ENCODE measurements at places on chromosomes 3 and 15.

DNA sequence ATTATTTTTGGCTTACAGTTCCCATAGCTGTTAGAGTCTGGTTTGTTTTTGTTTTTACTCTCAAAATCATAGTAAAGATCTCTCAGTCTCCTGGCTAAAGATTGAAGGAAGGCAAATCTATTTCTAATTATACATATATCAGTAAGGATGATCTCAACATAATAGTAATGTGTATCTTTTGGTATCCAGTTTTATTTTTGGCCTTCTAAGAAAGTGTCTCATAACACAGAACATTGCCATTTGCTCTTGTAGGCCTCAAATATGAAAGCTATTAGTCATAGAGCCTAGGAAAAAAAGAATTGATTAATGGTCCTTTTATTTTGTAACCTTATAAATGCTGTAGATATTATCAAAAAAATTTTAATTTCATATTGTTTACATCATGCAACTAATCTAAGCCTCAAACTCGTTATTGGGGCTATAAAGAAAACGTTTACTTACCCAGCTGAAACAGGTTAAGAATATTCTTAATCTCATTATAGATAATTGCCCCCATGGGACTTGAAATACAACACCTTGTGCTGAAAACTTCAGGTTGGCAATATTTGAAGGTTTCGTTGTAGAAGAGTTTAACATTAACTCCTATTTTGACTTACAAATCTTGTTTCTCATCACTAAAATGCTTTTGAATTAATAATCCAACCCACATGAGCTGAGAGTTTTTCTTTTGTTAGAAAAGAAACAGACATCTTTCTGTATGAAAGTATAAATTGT lies 16.7 kb downstream of the FBXO45 start:
- no peak for DNase-seq

GRCh38 chr3:187909866-187910265 lies 164.6 kb upstream of the BCL6 start:
- DNase-seq, result no peak

DNA sequence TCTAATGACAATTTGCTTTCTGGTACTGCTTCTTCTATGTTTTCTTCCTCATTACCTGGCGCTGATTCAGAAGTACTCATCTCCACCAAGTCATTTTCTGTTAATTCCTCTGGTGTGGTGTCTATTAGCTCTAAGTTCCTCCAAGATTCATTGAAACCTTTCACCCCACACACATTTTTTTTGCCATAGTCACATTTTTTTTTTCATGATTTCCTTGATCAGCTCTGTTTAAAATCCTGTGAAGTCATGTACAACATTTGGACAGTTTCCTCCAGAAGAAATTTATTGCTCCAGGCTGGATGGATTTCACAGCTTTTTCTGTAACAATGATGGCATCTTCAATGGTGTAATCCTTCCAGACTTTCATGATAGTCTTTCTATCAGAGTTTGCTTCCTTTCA lies 243.2 kb upstream of the VEPH1 start:
- DNase-seq, result no peak

GRCh38 chr3:43400167-43400566 lies 113.8 kb downstream of the SNRK start:
- DNase-seq, result no peak

DNA sequence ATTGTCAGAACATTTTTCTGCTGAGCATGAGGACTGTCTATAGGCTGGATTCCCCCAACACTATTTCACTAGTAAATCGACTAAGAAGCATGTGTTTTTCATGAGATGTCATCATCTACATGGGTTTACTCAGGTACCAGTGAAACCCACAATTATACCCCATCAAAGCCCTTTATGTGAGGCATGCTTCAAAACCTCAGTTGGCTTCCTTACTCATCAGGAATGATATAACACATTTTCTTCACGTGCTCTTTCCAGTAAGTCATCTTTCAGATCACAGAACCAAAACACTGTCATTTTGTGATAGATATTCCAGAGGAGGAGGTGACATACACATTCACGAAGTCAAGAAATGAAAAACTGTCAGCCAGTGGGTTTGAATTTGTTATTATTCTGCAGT lies 116.5 kb downstream of the ANO10 start:
- no peak for DNase-seq

- DNase-seq, result no peak
Measured at GRCh38 chr15:80825361-80826030, 46.3 kb downstream of the CEMIP start.

- no peak for DNase-seq
Measured at GRCh38 chr3:131328721-131329120, 52.9 kb upstream of the NUDT16 start.

DNA sequence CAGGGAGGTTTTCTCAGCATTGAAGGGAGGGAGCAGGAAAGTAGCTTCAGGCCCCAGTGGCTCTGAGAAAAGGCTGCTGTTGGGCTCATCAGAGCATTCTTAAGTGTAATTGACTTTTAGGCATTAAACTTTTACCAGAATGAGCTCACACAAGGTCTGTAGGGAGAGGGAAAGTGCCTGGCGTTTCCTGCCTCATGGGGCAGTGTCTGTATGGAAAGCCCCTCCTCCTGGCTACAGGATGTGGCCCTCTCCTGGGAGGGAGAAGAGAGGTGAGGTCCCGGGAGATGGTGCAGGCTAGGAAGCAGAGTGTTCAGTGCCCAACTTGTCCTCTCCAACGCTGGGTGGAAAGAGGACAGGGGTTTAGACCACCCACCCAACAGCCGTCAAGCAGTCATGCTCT lies 21.3 kb upstream of the SCN10A start:
- no peak for DNase-seq

DNA sequence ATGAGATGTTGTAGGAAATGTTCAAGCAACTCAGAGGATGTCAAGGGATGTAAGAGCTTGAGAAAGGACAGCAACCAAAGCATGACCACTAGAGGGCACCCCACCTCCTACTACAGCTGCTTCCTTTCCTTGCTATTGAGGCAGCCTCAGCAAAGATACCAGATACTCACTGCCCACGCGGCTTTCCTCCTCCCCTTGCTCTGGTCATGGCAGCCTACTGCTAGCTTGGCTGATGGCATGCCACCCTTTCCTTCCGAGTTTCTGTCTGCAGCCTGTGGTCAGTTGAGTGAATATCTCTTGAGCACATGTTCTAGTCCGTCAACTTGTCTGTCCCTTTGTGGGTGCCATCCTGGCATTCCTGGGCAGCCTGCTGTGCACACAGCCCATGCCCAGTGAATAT lies 4.4 kb upstream of the CXCR6 start:
- peak; percentile 62 for DNase-seq

- no peak for DNase-seq
Measured at GRCh38 chr3:60743631-60744164, 507.6 kb downstream of the FHIT start.

GRCh38 chr3:103170651-103171050 lies 735.8 kb downstream of the ZPLD1 start:
- no peak for DNase-seq

- no peak for DNase-seq
Measured at GRCh38 chr15:66092053-66093016, 161.2 kb downstream of the MEGF11 start.

- no peak for DNase-seq
Measured at GRCh38 chr3:9441501-9442221, 44.2 kb downstream of the SETD5 start.

DNA sequence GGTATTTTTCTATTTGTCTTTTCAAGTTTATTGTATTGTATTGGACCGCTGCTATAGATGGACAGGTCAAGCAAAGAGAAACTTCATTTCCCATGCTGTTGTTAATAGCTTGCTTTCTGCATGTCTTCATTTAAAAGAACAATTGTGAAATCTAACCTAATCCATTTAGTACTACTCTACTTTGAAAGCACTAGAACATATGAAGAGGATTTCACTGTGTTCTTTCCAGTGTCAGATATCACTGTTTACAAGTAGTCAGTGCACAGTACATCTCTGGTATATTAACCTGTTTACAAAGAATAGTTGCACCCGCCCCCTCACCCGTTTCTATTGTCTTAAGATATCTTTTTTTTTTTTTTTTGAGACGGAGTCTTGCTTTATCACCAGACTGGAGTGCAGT lies 21.8 kb upstream of the EDEM1 start:
- no peak for DNase-seq

GRCh38 chr15:65310431-65311137 lies 6.1 kb downstream of the RNU5B-1 start:
- no peak for DNase-seq

GRCh38 chr15:60674704-60675395 lies 195.9 kb upstream of the ICE2 start:
- no peak for DNase-seq

DNA sequence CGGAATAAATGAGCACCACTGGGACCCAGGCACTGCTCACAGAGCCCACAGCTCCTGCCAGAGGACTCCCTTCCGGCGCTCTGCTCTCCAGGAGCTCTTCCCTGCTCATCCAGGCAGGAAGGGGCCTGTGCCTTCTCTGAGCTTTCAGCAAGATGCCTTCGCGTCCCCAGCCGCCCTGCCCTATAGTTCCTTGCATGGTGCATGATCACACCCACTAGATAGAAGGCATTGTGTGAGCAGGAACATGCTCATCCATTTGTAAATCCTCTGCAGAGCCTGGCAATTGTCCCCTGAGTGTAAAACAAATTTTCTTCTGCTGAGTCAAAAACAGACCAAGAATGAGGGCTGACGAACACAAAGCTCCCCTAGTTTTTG lies 181.6 kb downstream of the MEGF11 start:
- no peak for DNase-seq

- no peak for DNase-seq
Measured at GRCh38 chr15:60375306-60375705, 22.5 kb downstream of the ANXA2 start.

DNA sequence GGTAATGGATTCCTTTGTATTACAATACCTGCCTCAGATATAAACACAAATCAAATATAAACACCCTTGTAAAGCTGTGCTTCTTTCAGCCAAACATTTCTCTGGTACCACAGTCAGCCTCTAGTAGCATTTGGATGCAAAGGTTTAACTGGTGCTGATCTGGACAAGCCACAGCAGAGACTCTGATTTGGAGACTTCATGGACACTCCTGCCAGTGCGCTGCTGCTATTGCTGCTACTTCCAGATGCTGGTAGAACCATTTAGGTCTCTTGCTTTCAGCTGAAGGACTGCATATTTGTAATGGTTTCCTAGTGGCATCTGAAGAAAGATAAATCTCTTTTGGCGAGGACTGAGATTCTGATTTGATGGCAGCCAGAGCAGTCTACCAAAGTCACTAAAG lies 36.9 kb downstream of the NCK1 start:
- DNase-seq, result no peak

GRCh38 chr3:85785766-85786165 lies 827.0 kb downstream of the CADM2 start:
- no peak for DNase-seq

- no peak for DNase-seq
Measured at GRCh38 chr15:96338766-96339618, 8.5 kb downstream of the NR2F2 start.

- DNase-seq, result no peak
Measured at GRCh38 chr3:119530456-119530855, 29.0 kb downstream of the CD80 start.

- DNase-seq, result no peak
Measured at GRCh38 chr15:29057856-29058255, 172.1 kb downstream of the APBA2 start.

GRCh38 chr3:149955449-149955848 lies 15.2 kb downstream of the PFN2 start:
- no peak for DNase-seq

- no peak for DNase-seq
Measured at GRCh38 chr3:108088697-108089096, 2.1 kb downstream of the CD47 start.

- DNase-seq, result no peak
Measured at GRCh38 chr15:70704731-70705130, 58.6 kb downstream of the UACA start.

GRCh38 chr3:105436687-105437086 lies 70.0 kb downstream of the ALCAM start:
- no peak for DNase-seq

DNA sequence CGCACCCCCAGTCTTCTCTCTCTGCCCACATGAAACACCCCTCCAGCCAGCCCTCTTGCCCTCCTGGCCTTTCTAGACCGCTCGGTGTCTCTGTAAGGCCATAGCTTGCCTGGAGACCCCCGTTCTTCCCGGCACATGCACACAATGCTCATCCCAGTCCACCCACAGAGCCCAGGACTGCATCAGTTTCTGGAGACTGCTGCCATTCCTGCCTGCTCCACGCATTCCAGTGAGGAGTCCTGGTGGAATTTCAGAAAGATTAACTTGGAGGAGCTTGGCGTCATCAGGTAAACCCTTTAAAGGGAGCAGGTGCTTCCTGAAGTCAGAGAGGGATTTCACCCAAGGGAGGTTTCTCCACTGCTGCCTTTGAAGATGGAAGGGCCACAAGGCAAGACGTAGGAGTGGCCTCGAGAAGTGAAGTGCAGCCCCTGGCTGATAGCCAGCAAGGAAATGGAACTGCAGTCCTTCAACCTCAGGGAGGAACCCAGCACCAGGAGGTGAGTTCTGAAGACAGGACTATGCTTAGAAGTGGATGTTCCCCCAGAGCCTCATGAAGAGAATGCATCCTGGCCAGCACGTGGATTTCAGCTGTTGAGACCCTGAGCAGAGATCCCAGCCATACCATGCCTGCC lies 19.2 kb downstream of the SLC41A3 start:
- no peak for DNase-seq
